ENCODE measurements at places on chromosomes 3 and 15.

DNA sequence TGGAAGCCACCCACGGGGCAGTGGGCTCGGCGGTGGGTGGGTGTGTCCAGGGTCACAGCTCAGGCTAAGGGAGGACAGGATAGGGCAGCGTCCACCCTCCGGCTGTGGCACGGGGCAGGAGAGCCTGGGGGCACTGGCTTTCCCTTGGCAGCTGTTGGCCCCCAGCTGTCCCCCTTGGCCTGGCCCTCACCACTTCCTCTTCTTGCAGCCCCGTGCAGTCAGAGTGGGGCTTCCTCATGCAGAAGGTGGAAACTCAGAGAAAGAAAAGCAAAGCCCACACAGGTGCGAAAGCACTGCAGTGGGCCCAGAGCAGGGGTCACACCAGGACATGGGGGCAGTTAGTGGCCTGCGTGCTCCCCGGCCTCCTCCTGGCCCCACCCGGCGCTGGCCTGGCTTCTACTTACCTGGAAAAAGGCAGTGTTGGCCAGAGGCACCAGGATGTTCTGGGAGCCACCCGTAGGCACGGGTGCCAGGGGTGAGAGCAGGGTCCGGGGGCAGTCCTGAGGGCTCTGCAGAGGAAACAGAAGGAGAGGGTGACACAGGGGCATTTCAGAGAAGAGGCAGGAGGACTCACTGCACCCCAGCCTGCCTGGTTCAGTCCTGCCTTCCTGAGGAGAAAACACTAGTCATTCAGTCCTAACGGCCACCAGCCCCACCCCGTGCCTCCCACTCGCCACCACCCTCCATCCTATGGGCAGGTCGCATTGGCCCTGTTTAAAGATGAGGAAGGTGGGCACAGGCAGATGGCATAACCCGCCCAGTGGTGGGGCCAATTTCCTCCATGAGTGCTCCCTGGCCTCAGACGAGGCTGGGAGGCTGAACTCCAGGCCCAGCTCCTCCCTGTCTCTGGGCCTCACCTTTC is 28.3 kb downstream of the PLXND1 start:
- DNase-seq = no peak

- DNase-seq = no peak
Measured at GRCh38 chr15:52370010-52370409, 74.4 kb upstream of the MYO5C start.

- no peak for DNase-seq
Measured at GRCh38 chr3:172853005-172853404, 102.5 kb downstream of the ECT2 start.

DNA sequence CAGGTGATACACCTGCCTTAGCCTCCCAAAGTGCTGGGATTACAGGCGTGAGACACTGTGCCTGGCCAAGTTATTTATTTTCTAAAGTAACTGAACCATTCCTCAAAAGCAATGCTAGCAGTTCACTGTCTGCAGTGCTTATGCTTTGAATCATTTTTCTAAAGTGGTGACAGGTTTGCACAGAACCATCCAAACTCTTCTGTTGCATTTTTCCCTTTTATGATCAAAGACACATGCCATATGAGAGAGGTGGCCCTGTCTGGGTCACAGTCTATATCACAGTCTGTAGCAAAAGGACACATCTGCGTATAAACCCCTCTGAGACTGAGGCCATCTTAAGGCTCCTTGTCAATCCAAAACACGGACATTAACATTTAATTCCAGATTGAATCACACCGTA is 17.2 kb downstream of the CDCP1 start:
- DNase-seq = no peak

GRCh38 chr3:79039192-79039591 is 728.6 kb downstream of the ROBO1 start:
- DNase-seq = no peak

GRCh38 chr3:171428892-171429291 is 31.3 kb downstream of the TNIK start:
- DNase-seq = no peak

DNA sequence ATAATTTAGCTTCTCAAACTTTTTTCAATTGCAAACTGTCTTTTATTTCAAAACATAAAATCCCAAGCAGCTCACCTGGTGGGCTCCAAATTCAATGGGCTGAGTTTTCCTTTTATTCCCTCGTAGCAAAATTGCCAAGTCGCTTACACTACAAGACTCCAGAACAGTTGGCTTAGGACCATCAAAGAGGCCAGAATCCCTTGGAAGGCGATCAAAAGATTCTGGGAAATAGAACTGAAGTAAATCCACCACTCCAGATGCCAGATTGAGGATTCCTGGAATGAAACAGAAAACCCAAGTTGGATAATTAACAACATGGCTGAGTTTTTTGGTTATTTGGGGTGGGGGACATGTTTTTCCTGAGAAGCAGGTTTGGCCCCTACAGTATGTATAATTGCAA is 87.7 kb upstream of the DCLK3 start:
- DNase-seq = no peak

GRCh38 chr3:71713041-71713440 is 12.2 kb downstream of the EIF4E3 start:
- no peak for DNase-seq

GRCh38 chr3:122880624-122881023 is 85.8 kb downstream of the SLC49A4 start:
- no peak for DNase-seq

DNA sequence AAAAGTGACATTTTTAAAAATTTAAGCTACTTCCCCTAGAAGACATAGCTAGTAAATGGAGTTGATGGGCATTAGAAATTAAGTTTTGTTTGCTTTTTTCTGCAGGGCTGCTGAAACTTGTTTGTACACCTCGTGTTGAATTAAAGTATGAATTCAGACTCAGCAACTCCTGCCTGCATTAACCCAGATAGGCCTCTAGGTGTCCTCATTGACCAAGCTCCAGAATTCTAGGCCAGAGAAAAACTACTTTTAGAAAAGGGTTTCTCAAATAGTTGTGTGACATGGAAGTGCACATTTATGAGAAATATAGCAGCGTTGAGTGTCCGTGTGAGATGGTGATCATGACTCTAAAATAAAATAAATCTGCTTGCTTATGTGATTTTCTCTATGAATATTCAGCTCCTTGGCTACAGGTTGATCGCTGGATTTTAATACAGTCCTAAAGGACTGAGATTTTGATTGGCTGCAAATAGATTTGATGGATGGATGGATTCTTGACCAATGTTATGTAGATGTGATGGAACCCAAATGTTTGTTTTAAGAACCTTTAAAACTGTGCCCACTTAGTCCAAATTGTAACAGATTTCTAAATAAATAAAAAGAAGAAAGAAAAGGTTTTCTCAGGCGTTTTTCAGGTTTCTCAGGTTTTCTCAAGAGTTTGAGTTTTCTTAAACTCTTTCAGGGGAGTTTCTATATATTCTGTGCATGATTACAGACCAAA is 39.4 kb upstream of the LMOD3 start:
- peak; percentile 71 for DNase-seq

DNA sequence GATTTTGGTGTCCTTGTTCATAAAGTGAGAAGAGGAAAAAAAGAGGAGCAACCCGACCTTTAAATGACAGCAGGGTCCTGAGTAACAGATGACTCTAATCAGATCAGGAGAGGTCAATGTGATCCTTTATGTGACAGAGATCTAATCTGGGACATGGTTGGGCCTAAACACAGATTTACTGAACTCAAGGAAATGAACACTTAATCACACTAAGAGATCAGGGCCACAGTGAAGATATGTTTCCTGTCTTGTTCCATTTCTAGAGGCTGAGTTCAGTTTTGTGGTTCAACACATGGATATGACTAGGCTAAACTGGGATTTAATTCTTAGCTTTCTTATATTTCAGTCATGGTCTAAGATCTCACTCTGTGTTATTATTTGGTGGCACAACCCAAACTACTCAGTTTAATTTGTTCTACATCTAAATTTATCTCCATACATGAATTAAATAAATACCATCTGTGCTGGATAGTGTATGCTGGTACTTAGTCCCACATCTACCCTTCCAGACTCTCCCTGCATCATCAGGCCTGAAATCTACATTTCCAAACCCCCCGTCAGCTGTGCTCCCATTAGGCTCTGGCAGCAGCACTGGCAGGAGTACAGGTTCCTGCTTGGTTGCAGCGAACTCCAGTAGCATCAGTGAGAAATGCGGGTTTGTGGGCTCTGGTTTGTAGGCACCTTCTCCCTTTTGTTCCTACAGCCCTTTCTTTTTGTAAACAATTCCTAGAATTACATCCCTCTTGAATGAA is 22.6 kb downstream of the SFMBT1 start:
- DNase-seq = peak; percentile 29

GRCh38 chr3:196193736-196194541 is 17.3 kb downstream of the ZDHHC19 start:
- DNase-seq = no peak

GRCh38 chr3:137542049-137542448 is 222.1 kb upstream of the SOX14 start:
- no peak for DNase-seq

DNA sequence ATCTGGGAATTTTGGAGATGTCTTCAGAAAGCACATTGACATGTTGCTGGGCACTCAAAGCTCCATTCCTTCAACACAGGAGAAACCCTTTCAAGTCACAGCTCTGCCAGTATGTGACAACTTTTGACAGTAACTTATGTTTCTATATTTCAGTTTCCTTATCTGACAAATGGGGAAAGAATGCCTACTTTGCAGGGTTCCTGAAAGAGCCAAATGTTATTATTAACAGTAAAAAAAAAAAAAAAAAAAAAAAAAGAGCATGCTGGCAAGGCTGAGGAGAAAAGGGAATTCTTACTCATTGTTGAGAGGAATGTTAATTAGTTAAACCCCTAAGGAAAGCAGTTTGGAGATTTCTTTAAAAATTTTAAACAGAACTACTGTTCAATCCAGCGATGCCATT is 272.5 kb upstream of the TGFBR2 start:
- no peak for DNase-seq

DNA sequence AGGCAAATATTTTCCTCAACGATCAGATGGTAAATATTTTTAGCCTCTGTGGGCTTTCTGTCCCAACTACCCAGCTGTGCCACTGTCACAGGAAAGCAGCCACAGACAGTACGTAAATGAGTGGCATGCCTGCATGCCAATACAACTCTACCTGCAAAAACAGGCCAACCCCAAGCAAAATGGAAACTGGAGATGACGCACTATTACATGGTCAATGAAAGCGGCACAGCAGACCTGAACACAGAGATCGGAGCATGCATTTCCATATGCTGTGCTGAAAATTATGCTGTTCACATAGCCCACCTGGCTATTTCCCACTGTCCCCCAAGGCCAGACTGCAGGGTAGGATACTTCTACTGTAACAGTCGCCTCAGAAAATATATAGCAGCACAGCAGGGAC is 57.8 kb downstream of the HERC2 start:
- DNase-seq = no peak

GRCh38 chr15:73141216-73141900 is 89.1 kb downstream of the NEO1 start:
- no peak for DNase-seq

GRCh38 chr3:17432236-17432635 is 310.2 kb downstream of the TBC1D5 start:
- DNase-seq = no peak

GRCh38 chr3:60514866-60515265 is 736.4 kb downstream of the FHIT start:
- no peak for DNase-seq

DNA sequence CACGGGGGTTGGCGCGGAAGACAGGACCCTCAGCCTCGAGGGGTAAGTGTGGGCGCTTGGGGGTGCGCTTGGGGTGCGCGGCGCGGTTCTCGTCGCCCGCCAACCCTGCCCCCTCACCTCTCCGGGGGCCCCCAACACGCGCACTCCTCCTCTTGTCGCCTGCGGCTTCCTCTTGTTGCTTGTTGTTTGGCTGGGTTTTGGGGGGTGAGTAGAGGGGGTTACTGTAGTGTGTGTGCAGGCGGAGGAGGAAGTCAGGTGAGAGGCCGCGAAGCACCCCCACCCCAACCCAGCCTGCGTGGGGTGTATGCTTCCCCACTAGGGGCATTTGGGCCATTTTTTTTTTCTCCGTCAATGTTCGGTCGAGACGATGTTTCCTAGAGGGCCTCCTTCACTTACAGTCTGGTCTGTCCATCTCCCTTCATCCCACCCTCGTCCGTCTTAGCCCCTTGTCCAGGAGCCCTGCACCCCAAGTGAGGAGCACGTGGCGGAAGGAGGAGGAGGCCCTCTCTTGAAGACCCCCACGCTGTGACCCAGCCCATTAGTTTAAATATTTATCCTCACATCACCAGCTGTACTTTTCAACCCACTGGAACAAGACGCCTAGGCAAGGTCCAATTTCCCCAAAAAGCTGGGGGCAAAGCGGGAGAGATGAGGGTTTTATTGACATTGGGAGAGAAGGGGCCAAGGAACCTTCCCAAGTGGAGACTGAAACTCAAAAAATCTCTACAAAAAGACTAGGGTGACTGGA is 20.4 kb upstream of the SATB1 start:
- peak; percentile 78 for DNase-seq

DNA sequence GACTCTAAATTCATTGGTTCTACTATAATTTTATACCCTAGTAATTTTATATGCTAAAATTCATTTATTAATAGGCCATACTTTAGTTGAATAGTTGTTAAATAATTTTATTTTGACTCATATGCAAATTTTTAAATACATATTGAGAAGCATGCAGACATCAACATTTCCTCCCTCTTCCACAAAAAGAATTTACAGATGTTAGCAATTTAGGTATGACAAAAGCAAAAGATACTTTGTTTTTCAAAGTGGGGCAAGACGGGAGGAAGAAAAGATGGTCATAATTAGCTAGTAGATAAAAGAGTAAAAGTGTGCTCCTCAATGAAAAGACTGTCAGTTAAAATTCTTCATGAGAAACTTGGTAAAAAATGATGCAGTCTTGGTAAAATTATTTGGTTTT is 148.9 kb upstream of the TSPAN3 start:
- DNase-seq = no peak

- DNase-seq = no peak
Measured at GRCh38 chr3:133797396-133798105, 8.1 kb upstream of the SRPRB start.

DNA sequence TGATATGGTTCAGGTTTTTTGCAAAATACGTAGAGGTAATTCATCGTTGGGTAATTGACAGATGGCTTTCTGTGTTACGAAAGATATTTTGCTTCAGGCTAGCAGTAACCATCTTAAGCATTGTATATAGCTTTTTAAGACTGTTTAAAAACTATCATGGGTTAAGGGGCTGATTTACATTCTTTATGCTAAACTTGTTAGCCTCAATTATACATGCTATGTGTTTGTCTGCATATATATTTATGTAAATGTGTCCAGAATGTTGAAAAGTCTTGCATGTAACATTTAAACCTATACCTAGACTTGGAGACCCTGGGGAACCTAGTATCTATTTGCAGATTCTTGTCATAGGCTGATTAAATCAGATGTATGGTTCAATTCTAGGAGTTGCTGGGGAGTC is 11.1 kb upstream of the P2RY14 start:
- DNase-seq = no peak

GRCh38 chr15:39508536-39508935 is 72.3 kb upstream of the THBS1 start:
- DNase-seq = no peak

GRCh38 chr3:151989621-151990020 is 116.2 kb downstream of the SUCNR1 start:
- no peak for DNase-seq

DNA sequence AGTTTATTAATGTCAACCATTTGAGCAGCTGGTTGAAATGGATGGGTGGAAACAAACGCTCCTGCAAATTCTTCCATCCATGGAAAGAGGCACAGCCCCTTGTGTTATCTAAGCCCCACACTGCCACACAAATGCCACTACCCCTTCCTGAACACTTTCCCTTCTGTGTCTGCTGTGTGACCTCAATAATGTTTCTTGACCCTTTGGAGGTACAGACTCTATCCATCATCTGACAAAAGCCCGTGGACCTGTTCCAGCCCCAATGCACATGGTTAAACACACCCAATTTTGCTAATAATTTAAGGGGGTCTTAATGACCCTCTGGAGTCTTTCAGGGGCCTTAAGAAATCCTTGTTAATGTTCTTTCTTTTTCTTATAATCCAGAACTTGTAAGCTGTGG is 482.2 kb upstream of the CFAP20DC start:
- no peak for DNase-seq
